NCI-H1417 treated with DMSO at 0.1 percent for 48 hours (cell line): ENCODE measurements at places on chromosomes 5 and 9.

DNA sequence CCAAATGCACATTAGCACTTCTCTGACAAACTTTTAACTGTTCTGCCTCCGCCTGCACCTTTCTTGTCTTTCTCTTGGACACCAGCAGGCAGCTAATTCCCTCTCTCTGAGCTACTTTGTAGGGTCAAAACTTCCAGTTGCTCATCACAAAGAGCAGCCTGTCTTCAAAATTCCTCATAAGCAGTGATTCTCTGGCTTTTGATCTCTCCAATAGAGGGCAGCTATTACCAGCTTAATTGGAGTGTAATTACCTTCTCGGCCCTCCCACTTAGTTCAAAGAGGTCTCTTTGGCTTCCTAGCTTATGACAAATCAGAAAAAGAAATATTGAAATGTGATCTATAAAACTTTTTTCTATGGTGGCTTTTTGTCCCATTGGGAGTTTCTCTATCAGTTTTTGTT is 43.6 kb upstream of the RAD23B start:
- peak; percentile 15 for DNase-seq

- no peak for DNase-seq
Measured at GRCh38 chr5:152953788-152954483, 536.5 kb upstream of the GRIA1 start.

GRCh38 chr5:68134033-68134668 is 81.4 kb upstream of the PIK3R1 start:
- DNase-seq, result no peak

- DNase-seq, result no peak
Measured at GRCh38 chr5:72559866-72560766, 52.9 kb upstream of the ZNF366 start.
